ENCODE measurements at places on chromosomes 12 and 14. TPM values are rescaled to one million over a fixed set of nuclear protein-coding genes. Genes with fewer than 3 reads are reported as not detected.

Gene CLEC2A
- not detected for polyA plus RNA-seq

GRCh38 chr14:54451121-54451601, 10.0 kb upstream of the CNIH1 start:
- H3K27me3 ChIP-seq: no peaks in the 10 kb centered on the region
- no peaks in the 10 kb centered on the region for H3K36me3 ChIP-seq
- no peaks in the 10 kb centered on the region for H3K4me1 ChIP-seq
- no peak overlapping the region for H3K4me3 ChIP-seq
- H3K27ac ChIP-seq: no peak overlapping the region
- DNase-seq: no peak

GRCh38 chr14:50003213-50004021, 110.5 kb downstream of the ARF6 start:
- H3K4me1 ChIP-seq: peaks cover 59% of the 10 kb centered on the region
- DNase-seq: peak; percentile 78
- peak overlapping the region; percentile 28 for H3K4me3 ChIP-seq
- no peaks in the 10 kb centered on the region for H3K36me3 ChIP-seq

DNA sequence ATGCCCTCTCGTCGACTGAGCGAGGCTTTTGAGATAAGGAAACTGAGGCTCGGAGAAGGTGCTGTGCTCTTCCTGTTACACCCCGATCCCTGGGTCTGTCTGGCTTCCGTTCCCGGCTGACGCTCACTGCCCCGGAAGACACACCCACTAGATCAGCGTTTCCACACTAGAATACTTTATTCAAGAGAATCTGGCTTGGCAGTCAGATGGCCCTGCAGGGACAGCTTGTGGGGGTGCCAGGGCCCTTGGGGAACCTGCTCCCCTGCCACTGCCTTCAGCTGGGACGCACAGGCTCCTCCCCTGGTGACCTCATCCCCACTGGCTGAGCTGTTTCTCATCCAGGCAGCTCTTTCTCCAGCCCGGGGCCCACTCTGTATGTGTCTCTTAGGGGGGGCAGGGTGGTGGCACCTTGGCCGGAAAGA, 13.7 kb downstream of the PGF start:
- H3K4me1 ChIP-seq: peaks cover 18% of the 10 kb centered on the region
- H3K36me3 ChIP-seq: no peaks in the 10 kb centered on the region
- H3K4me3 ChIP-seq: no peak overlapping the region
- no peak overlapping the region for H3K27ac ChIP-seq

GRCh38 chr12:97939156-97939555, 476.6 kb downstream of the RMST start:
- H3K4me3 ChIP-seq: no peak overlapping the region
- no peaks in the 10 kb centered on the region for H3K27me3 ChIP-seq
- no peaks in the 10 kb centered on the region for H3K4me1 ChIP-seq
- DNase-seq: no peak

GRCh38 chr12:54744590-54744989, 96.4 kb upstream of the DCD start:
- H3K27ac ChIP-seq: no peak overlapping the region
- DNase-seq: no peak
- H3K4me1 ChIP-seq: no peaks in the 10 kb centered on the region
- no peak overlapping the region for H3K4me3 ChIP-seq
- no peaks in the 10 kb centered on the region for H3K36me3 ChIP-seq

Data from SK-N-SH (cell line).